ENCODE measurements at places on chromosomes 13 and 19.

GRCh38 chr19:17137417-17137816 is 61.8 kb downstream of the MYO9B start:
- DNase-seq: no peak

- DNase-seq: peak; percentile 7
Observed at GRCh38 chr13:76991432-76991795, 467 bp upstream of the CLN5 start.

DNA sequence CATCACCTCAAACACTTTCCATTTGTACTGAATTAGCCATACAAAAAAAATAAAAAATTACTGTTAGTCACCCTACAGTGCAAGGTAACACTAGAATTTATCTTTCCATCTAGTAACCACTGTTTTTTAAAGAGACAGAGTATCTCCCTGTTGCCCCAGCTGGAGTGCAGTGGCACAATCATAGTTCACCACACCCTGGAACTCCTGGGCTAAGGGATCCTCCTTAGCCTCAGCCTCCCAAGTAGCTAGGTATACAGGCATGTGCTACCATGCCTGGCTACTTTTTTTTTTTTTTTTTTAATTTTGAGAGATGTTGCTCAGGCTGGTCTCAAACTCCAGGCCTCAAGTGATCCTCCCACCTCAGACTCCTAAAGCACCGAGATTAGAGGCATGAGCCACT is 17.9 kb downstream of the ANKRD10 start:
- DNase-seq: no peak

GRCh38 chr19:18439025-18439909 is 1.3 kb upstream of the ISYNA1 start:
- DNase-seq: peak; percentile 71

GRCh38 chr13:95784900-95785290 is 108.0 kb downstream of the DNAJC3 start:
- DNase-seq: peak; percentile 60

GRCh38 chr13:110187641-110188161 is 119.3 kb downstream of the COL4A1 start:
- peak; percentile 74 for DNase-seq

DNA sequence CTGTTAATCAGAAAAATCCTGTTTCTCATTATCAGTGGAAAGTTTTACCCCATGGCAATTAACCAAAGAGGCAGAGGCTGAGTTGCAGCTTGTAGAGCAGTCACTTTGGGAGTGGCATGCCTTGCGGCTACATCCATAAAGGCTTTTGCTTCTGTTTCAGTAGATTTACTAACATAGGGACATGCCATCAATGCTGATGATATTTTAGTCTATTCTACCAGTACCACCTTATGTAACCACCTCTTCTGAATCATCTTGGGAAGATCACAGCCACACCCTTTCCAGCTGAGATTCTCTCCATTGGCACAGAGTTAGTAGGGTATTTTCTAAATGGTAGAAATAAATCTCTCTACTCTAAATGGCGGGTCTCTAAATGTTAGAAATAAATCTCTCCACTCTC is 37.5 kb downstream of the POSTN start:
- peak; percentile 20 for DNase-seq

- DNase-seq: no peak
Observed at GRCh38 chr19:2588081-2588777, 112.3 kb downstream of the GADD45B start.

DNA sequence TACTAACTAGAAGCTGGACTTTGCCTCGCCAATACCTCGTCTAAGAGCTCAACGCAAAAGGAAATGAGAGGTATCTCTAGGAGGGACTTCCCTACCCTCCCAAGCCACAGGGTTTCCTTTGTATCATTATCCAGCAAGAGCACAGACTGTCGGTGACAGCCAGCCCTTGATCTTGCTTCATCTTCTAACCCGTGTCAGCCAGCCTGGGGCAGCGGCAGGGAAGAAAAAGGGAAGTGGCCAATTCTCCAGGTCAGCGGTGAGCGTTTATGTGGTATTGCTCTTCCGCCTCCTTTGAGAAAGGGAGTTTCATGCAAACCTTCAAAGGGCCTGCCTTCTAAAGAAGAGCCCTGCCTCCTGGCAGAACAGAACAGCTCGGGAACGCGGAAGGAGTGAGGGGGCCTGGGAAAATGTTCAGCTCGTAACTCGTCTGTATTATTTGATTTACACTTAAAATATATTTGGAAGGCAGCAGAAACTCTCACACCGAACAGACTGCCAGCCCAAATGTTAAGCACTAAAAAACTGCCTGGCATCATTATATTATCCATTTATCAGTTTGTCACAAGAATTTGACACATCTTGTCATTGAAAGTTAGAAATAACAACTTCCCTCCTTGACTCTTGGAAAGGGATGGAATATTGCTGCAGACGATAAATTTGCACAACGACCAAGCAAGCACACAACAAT is 41.8 kb downstream of the EFNB2 start:
- no peak for DNase-seq

- DNase-seq: peak; percentile 17
Observed at GRCh38 chr19:33902802-33903488, 106.3 kb downstream of the KCTD15 start.

DNA sequence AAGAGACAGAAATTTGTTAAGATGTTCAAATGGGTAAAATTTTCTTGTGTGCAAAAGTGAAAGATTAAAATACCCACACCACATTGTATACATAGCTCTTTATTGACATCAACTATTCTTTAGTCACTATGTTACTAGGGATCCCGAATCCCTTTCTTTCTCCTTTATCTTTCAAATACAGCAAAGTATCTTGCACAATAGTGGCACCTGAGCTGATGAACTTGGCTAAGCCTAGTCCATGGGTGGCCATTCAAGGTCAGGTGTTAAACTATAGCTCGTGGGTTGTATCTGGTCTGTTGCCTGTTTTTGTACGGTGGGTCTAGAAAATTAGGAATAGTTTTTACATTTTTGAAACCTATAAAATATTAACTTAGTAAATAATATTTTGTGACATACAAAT is 210.9 kb downstream of the SLITRK6 start:
- DNase-seq: no peak

GRCh38 chr19:35056513-35057063 is 15.1 kb downstream of the HPN start:
- DNase-seq: no peak
